A673 (cell line): ENCODE measurements at places on chromosomes 1 and 21. TPM values are rescaled to one million over a fixed set of nuclear protein-coding genes. Genes with fewer than 3 reads are reported as not detected.

DNA sequence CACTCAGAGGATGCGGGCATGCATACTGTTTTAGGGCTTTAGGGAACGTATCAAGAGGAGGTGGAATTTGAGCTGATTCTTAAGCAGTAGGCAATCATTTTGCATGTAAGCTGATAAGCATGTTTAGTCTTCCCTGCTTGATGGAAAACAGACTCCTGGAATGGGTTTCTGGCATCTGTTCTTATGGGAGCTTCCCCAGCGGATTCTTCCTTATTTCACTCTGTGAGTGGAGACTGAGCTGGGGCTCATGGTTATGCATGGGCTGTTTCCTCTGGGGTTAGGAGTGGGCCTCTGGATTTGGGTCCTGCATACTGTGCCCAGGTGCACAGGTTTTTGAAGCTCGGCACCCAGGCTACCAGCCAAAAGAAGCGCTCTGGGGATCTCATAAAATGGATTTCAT, 93.4 kb downstream of the DIRAS3 start:
- H3K4me3 ChIP-seq = no peak overlapping the region
- no peak overlapping the region for H3K27ac ChIP-seq
- no peaks in the 10 kb centered on the region for H3K27me3 ChIP-seq
- no peaks in the 10 kb centered on the region for H3K4me1 ChIP-seq
- H3K36me3 ChIP-seq = no peaks in the 10 kb centered on the region
- no peak for DNase-seq

DNA sequence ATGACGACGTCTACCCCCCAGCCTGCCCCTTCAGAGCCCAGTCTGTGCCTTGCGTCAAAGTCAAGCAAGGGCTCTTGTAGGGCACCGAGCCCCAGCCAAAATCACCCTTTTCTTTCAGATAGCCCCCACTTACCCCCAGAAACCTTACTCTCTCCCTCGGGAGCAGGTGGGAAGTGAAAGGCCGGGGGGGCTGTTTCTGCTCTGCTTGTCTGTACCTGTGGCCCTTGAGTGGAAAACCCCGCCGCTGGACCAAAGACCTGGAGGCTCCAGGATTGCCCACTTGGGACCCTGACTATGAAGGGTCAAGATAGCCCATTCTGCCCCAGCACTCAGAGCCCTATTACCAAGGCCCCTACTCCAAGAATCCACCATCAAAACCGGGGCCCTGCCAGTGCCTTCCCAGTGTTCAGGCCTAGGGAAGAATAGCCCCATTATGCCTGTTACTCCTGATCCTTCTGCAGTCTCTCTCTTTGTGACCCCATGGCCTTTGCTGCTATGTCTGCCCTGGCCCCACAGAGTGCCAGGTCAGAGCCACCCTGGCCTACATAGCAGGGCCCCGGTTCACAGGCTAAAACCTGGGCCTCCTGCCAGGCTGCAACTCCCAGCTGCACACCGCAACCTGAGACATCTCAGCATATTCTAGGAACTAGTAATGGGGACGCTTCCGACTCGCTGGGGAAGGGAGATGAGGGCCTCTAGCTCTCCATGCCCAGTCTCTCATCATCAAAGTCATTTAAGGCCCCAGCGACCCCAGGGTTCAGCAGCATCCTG, 22.2 kb upstream of the HPDL start:
- H3K36me3 ChIP-seq = no peaks in the 10 kb centered on the region
- no peaks in the 10 kb centered on the region for H3K27me3 ChIP-seq
- peak overlapping the region; percentile 81 for H3K27ac ChIP-seq
- no peak for DNase-seq
- H3K4me3 ChIP-seq = peak overlapping the region; percentile 52

GRCh38 chr1:200724064-200724463, 14.6 kb upstream of the CAMSAP2 start:
- H3K27ac ChIP-seq = no peak overlapping the region
- no peak for DNase-seq
- no peaks in the 10 kb centered on the region for H3K4me1 ChIP-seq

GRCh38 chr21:31489726-31490125, 145.7 kb upstream of the TIAM1 start:
- no peaks in the 10 kb centered on the region for H3K36me3 ChIP-seq
- DNase-seq = no peak
- H3K27me3 ChIP-seq = no peaks in the 10 kb centered on the region
- no peak overlapping the region for H3K27ac ChIP-seq
- H3K4me3 ChIP-seq = no peak overlapping the region
- H3K4me1 ChIP-seq = no peaks in the 10 kb centered on the region

DNA sequence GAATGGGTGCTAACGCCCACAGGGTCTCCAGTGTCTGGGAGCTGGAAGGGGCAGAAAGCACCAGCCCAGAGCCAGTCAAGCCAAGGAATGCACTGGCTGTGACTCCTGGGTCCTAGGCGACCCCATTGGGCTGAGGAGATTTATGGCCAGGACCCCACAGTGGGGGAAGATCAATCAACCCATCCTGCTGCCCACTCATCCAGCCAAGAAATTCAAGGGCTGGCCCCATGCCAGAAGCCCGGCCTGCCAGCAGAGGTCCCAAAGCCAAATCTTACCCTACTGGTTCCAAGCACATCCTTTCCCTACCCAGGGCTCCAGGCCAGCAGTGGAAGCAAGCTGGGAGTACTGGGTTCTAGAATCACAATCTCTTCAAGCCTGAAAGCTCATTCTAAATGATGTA, 6.8 kb upstream of the PDZK1IP1 start:
- no peaks in the 10 kb centered on the region for H3K4me1 ChIP-seq
- peaks cover 27% of the 10 kb centered on the region for H3K27me3 ChIP-seq
- H3K36me3 ChIP-seq = no peaks in the 10 kb centered on the region
- no peak overlapping the region for H3K27ac ChIP-seq
- H3K4me3 ChIP-seq = no peak overlapping the region
- no peak for DNase-seq

- DNase-seq = no peak
- no peaks in the 10 kb centered on the region for H3K36me3 ChIP-seq
- H3K27me3 ChIP-seq = no peaks in the 10 kb centered on the region
- H3K4me3 ChIP-seq = no peak overlapping the region
- H3K4me1 ChIP-seq = peaks cover 10% of the 10 kb centered on the region
Observed at GRCh38 chr1:198245379-198245778, 88.6 kb downstream of the NEK7 start.

Gene PLPPR4
- total RNA-seq = not detected in 2 replicates

GRCh38 chr21:38806942-38807284, 1.2 kb downstream of the ETS2 start:
- H3K36me3 ChIP-seq = peaks cover 11% of the 10 kb centered on the region
- H3K4me1 ChIP-seq = peaks cover 33% of the 10 kb centered on the region
- peak overlapping the region; percentile 88 for H3K27ac ChIP-seq
- H3K27me3 ChIP-seq = no peaks in the 10 kb centered on the region
- H3K4me3 ChIP-seq = peak overlapping the region; percentile 87

- H3K4me1 ChIP-seq = no peaks in the 10 kb centered on the region
- no peak for DNase-seq
- H3K27ac ChIP-seq = no peak overlapping the region
- no peaks in the 10 kb centered on the region for H3K36me3 ChIP-seq
- H3K27me3 ChIP-seq = no peaks in the 10 kb centered on the region
- H3K4me3 ChIP-seq = no peak overlapping the region
Observed at GRCh38 chr21:27212441-27212840, 245.6 kb upstream of the ADAMTS5 start.

DNA sequence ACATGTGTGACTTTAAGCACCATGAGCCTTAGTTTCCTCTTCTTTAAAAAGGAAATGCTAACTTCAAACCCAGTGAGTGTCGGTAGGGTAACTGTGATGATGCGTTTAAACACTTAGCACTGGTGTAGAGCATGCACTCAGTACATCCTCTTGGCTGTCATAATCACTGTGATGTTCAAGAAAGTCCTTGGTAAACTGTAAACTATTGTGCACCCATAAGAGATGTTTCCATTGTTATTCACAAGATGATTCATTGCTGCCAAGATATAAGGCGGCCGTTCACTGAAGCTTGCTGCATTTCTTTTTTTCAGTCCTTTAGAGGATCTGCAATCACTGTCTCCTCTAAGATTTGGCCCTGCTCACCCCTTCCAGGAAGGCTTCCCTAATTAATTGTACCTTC, 61.8 kb upstream of the DAB1 start:
- no peaks in the 10 kb centered on the region for H3K27me3 ChIP-seq
- DNase-seq = no peak
- H3K4me1 ChIP-seq = peaks cover 15% of the 10 kb centered on the region
- H3K27ac ChIP-seq = no peak overlapping the region

- peaks cover 29% of the 10 kb centered on the region for H3K4me1 ChIP-seq
- peak; percentile 56 for DNase-seq
- no peak overlapping the region for H3K27ac ChIP-seq
- H3K4me3 ChIP-seq = peak overlapping the region; percentile 68
Observed at GRCh38 chr1:10793129-10793651, 3.3 kb downstream of the CASZ1 start.

Gene SLFNL1
- 0.37 and 0.39 TPM in 2 replicates for total RNA-seq

DNA sequence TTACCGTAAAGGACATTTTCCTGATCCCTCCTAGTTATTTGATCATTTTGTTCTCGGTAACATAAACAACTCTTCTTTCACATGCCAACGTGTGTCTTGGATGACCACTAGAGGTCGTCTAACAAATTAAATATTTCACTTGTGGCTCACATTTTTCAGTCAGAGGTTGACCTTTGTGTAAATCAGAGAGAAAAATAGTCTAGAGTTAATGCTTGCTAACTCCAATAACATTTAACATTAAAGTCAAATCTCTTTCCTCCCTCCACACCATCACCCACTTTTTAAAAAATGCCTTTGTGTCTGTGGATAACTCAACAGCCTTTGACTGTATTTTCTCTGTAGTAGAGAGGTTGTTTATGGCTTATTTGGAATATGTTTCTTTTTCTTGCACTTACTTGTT, 220.5 kb upstream of the B3GALT2 start:
- H3K4me3 ChIP-seq = no peak overlapping the region
- H3K4me1 ChIP-seq = no peaks in the 10 kb centered on the region
- H3K27me3 ChIP-seq = no peaks in the 10 kb centered on the region
- DNase-seq = peak; percentile 65
- H3K36me3 ChIP-seq = no peaks in the 10 kb centered on the region

Gene ETV3
- total RNA-seq = 40.0 and 46.1 TPM in 2 replicates

Gene LEFTY1
- total RNA-seq = 0.24 TPM in 1 of 2 replicates, not detected in the other

- no peak overlapping the region for H3K4me3 ChIP-seq
- no peaks in the 10 kb centered on the region for H3K27me3 ChIP-seq
- peaks cover 14% of the 10 kb centered on the region for H3K4me1 ChIP-seq
- DNase-seq = peak; percentile 15
- H3K27ac ChIP-seq = no peak overlapping the region
Observed at GRCh38 chr1:154752273-154753030, 117.6 kb downstream of the KCNN3 start.

Gene SH3D21
- 2.9 and 4.0 TPM in 2 replicates for total RNA-seq

DNA sequence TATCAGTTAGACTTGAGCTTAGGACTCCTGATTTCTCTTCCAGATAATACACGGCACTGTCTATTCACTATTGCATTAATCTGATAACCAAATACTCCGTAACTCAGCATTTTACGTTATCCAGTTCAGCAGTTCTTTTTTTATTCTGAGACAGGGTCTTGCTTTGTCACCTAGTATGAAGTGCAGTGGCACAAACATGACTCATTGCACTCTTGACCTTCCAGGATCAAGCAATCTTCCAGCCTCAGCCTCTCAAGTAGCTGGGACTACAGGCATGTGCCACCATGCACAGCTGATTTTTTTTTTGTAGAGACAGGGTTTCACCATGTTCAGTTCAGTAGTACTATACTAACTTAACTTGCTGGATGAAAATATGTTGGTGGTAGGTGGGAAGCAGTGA, 156.4 kb downstream of the PATJ start:
- no peaks in the 10 kb centered on the region for H3K4me1 ChIP-seq
- H3K4me3 ChIP-seq = no peak overlapping the region
- no peak for DNase-seq

- no peak overlapping the region for H3K27ac ChIP-seq
- no peak overlapping the region for H3K4me3 ChIP-seq
- H3K36me3 ChIP-seq = no peaks in the 10 kb centered on the region
- no peaks in the 10 kb centered on the region for H3K4me1 ChIP-seq
- DNase-seq = no peak
- H3K27me3 ChIP-seq = no peaks in the 10 kb centered on the region
Observed at GRCh38 chr1:245246433-245246832, 91.6 kb downstream of the KIF26B start.

Gene TP73
- total RNA-seq = 10.0 and 12.3 TPM in 2 replicates

GRCh38 chr1:25819491-25820246, at the start of gene MTFR1L:
Gene MTFR1L (plus strand): TSS chr1:25819954. CDS start chr1:25823105, 3,151 bp downstream.
- DNase-seq = peak; percentile 85
- peak within 1 kb of the TSS; percentile 88 for H3K27ac ChIP-seq
- peak within 1 kb of the TSS; percentile 90 for H3K4me3 ChIP-seq
- H3K36me3 ChIP-seq = no peaks in the 10 kb centered on the region
- H3K27me3 ChIP-seq = no peaks in the 10 kb centered on the region

Gene DIO1
- total RNA-seq = not detected in 2 replicates

- no peaks in the 10 kb centered on the region for H3K4me1 ChIP-seq
- no peaks in the 10 kb centered on the region for H3K27me3 ChIP-seq
- H3K36me3 ChIP-seq = no peaks in the 10 kb centered on the region
- H3K4me3 ChIP-seq = no peak overlapping the region
- no peak for DNase-seq
Observed at GRCh38 chr1:195185736-195186135, 1422.5 kb downstream of the KCNT2 start.

Gene SIKE1
- 62.4 and 68.3 TPM in 2 replicates for total RNA-seq

DNA sequence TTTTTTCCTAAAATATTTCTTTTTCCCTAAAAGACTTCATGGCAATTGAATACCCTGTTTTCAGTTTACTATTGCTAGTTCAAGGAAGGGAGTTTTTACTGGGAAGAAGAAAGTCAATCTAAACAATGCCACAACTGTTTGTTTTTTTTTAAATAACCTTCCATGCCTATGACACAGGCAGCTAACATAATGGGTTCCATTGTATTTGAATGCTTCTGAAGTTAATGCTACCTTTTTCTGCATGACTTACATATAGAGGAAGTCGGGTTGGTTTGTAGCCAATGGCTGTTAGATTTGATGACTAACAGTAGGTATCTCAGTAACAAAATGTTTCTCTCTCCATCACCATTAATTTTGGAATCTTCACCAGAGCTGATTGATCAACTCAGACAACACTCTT, 134.0 kb downstream of the KIF26B start:
- H3K36me3 ChIP-seq = no peaks in the 10 kb centered on the region
- no peak overlapping the region for H3K4me3 ChIP-seq
- H3K27me3 ChIP-seq = peaks cover 48% of the 10 kb centered on the region
- H3K4me1 ChIP-seq = no peaks in the 10 kb centered on the region
- no peak for DNase-seq
- H3K27ac ChIP-seq = no peak overlapping the region

Gene TMEM82
- total RNA-seq = not detected in 2 replicates
